Fibroblast of skin of right biceps (primary cell): ENCODE measurements at places on chromosomes 7 and 10.

DNA sequence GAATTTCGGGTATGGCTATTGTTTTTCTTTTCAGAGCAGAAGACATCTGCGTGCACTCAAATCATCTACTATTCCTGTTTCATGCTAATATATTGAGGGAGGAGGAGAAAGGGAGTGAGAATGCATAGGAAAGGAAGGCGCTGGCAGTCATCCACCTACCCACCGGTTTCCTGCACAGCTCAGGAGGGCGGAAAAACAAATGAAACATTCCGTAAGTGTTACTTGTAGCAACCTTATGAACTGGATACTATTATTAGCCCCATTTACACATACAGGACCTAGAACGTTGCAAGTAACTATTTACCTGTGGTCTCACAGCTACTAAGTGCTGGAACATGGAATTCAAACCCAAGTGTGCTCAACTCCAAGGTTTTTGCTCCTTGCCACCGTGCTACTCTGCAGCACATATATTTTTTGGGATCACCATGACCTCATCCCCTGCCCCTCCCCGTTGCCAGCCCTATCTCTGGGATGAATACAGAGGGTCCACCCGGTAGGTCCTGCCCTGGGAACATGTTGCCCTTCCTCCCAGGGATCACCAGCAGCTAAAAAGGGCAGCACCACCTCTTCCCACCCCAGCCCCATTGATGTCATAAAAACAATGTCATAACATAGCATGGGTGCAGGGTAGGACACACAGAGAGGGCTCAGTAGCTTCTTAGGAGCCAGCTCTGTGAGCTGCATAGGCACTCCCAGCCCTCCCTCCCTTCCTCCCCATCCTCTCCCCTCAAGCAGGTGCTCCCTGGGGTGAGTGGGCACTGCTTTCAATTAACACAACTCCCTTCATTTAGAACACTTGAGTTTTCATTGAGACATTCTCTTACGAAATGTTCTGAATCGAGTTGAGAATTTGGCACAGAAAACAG, 16.9 kb downstream of the GFRA1 start:
- peak; percentile 44 for DNase-seq

DNA sequence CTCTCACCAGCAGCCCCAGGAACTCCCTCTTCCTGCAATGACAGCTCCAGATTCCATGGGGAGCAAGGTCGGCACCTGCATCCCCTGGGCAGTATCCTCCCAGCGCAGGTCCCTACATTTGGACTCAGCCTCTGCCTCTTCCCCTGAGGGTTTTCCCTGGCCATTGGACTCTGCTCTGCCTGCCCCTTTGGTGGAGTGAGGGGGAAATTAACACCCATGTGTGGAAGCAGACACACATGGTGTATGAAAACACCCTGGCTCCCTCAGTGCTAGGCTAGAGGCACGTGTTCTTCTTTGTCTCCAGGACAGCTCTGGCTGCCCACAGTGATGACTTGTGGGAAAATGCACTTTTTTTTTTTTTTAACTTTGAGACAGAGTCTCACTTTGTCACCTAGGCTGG, 8.4 kb downstream of the PRF1 start:
- DNase-seq = no peak

- DNase-seq = no peak
These were observed 164.6 kb upstream of the WNT16 start for GRCh38 chr7:121164247-121164646.

DNA sequence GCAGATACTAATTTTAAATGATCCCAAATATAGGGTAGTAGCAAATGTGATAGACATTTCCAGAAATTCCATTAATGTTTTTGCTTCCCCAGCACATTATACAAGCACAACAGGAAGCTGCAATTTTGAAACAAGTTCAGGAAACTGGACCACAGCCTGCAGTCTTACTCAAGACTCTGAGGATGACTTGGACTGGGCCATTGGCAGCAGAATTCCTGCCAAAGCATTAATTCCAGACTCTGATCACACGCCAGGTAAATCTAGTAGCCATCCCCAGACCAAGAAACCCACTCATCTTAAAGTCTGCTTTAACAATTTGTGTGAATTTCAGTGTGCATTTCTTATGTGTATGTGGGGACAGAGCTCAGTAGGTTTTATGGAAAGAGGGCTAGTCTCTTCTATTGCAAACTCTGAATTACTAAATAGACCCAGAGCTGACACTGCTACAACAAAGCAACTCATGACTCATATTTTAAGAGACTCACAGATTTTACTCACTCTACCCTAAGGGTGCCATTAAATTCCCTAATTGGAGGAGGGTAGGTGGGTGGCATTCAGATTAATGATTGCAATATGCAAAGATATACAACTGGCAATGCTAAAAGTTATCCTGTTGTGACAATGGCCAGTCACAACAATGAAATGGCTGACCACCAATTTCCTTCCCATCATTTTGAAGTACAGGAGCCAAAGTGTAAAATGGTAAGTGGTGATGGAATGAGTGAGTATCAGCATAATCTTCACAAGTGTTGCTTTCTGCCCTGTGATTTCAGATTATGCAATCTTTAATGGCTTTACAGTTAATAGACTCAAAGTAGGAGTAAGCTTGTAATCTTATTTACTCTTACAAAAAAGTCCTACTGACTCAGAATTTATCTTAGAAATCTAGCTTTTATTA, 317.6 kb upstream of the PLXDC2 start:
- peak; percentile 2 for DNase-seq

- no peak for DNase-seq
These were observed 28.2 kb downstream of the HABP2 start for GRCh38 chr10:113581092-113581491.

DNA sequence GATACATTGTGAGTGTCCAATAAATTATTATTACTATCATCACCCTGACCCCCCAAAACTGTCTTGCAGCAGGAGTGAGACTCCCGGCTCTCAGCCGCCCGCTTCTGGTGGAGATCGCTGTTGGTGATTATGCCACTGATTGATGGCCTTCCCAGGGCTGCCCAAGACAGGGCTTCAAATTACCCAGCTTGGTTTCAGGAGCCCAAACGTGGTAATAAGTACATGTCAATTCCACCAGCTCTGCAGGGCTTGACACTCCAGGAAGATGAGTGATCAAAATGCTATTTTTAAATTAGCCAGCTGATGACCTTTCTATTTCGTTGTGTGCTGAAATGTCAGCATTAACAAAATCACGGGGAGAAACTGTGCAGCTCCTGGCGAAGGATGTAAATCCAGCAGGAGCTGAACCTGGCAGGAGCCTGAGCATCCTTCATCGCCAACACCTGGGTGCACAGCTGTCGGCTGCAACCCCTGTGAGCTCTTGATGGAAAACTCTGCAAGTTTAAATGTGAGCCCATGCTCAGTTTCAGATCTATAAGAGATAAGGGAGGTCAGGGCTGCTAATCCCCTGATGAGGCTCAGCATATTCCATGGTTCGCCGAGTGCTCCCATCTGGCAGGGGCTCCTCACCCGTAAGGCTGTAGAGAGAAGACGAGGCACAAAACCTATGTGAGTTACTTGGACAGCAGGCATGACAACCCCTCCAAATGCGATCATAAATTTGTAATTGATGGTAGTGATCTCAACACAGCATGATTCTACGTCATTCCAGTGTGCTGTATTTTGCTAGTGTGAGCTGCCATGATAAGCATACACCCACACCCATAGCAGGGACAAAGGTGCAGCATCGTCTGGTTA, 446.3 kb downstream of the TCERG1L start:
- no peak for DNase-seq

DNA sequence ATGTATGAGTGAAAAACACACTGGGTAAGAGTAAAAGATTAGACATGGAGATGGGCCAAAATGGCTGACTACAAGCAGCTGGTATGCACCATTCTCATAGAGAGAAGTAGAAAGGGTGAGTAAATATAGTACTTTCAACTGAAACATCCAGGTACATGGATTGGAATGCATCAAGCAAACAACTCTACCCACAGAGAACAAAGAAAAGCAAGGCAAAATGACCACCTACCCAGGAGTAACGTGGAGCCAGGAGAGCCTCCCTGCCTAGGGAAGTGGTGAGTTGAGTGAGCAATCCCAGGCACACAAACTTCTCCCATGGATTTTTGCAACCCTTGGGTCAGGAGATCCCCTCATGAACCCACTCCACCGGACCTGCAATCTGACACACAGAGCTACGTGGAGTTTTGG, 212.8 kb downstream of the PTN start:
- DNase-seq = peak; percentile 66

DNA sequence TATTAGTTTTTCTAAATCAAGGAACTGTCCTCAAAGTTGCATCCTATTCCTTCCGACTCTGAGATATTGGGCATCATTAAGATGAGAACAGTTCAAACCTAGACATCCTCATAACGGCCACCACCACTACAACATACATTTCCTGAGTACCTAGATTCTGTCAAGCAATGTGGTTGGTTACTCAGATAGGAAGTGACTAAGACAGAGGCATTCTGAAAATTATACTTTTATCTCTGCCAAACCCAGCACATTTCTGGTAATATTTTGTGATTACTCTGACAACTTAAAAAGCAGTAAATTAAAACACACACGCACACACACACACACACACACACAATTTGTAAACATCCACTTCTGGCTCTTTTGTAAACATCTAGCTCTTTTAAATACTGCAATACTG, 291.2 kb upstream of the MEOX2 start:
- peak; percentile 77 for DNase-seq

DNA sequence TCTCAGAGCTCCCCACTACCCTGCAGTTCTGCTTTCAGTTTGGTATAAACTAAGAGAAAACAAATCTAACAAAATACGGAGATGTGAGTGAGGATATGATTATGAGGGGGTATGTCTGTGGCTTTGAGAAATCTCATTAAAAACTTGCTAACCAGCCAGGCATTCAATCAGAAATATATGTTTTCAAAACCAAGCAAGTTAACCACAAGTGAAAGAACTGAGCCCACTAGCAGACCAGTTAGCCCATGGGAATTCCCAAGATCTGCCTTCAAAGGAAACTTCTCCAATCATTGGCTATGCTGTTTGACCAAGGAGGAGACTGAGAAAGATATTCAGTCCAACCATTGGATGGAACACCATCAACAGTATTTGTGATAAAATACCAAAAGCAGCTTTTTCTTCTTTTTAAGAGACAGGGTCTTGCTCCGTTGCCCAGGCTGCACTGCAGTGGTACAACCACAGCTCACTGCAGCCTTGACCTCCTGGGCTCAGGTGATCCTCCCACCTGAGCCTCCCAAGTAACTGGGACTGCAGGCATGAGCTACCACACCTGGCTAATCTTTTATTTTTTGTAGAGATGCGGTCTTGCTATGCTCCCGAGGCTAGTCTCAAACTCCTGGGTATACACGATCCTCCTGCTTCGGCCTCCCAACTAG, 41.2 kb downstream of the FGFR2 start:
- no peak for DNase-seq

DNA sequence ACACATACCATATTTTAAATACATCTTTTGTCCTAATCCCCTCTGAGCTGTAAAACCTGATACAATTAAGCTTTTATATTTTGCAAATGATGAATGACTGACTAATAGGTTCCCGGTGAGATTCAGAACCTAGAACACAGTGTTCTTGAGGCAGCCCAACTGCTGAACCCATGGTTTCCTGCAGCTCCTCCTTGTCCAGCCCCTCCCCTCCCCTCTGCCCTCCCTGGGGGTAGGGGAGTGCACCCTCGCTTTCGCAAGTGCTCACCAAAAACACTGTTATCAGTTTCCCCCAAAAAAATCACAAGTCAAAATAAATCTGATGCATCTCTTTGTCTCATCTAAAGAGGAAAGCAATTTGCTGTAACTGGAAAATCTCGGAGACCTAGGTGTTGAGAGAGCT, 602.8 kb downstream of the KCNMA1 start:
- DNase-seq = no peak
